ENCODE measurements at places on chromosomes 3 and 15.
A peak's percentile ranks its signal among the peaks of the same experiment; 100 is the strongest.

- no peak for DNase-seq
These were observed 132.1 kb upstream of the TRIM42 start for GRCh38 chr3:140545756-140546155.

GRCh38 chr3:87268646-87269211 is 7.7 kb downstream of the POU1F1 start:
- DNase-seq: no peak

DNA sequence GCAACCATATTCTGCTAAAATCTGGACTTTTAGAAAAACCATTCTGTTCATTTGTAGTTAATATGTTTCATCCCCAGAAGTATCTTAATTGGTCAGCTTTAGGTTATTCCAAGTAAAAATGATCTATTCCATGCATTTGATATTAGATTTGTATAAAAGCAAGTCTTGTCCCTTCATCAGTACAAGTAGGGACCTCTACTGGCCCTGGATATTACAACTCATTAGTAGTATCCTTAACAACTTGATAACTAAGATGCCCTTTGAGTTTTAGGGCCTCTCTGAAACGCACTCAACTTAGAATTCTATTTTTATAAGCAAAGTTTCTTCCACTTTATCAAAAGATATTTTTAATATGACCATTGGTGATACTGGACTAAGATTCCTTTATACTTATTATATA is 25.3 kb upstream of the SELENOT start:
- no peak for DNase-seq

GRCh38 chr15:65189102-65189740 is 4.1 kb upstream of the CLPX start:
- no peak for DNase-seq

GRCh38 chr3:23704298-23704697 is 101.5 kb upstream of the UBE2E1 start:
- no peak for DNase-seq

GRCh38 chr3:75129101-75129500 is 514.6 kb upstream of the CNTN3 start:
- DNase-seq: no peak

- DNase-seq: no peak
These were observed 199.2 kb downstream of the OTOL1 start for GRCh38 chr3:161695811-161696210.

DNA sequence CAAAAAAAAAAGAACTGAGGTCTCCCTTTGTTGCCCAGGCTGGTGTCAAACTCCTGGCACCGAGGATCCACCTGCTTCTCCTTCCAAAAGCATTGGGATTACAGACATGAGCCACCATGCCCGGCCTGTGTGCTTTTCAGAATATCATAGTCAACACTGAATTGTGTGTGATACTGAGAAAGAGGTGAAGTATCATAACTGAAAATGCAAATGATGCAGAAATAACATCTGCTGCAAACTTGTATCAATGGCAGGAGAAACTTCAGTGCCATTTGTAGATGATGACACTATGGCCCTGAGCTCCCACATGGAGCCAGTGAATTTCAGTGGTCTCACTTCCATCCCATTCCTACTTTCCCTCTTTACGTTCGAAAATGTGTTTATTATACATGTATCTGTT is 21.9 kb downstream of the IL12A start:
- DNase-seq: no peak

DNA sequence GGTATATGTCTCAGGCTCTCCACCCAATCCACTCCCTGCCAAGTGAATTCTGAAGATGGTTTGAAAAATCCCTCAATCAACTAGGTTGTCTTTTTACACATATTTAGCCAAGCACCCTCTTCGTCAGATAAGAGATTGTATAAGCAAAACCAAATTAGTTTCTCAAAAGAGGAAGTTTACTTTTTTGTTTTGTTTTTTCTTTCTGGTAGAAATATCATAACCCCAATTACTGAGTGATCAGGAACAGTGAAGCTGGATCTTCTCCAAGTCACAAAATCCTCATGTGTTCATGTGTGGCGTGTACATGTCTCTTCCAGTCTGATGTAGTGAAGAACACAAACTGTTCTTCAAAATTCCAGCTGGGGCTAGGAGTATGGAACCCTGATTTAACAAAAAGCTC is 180.6 kb downstream of the FOXP1 start:
- peak; percentile 59 for DNase-seq

DNA sequence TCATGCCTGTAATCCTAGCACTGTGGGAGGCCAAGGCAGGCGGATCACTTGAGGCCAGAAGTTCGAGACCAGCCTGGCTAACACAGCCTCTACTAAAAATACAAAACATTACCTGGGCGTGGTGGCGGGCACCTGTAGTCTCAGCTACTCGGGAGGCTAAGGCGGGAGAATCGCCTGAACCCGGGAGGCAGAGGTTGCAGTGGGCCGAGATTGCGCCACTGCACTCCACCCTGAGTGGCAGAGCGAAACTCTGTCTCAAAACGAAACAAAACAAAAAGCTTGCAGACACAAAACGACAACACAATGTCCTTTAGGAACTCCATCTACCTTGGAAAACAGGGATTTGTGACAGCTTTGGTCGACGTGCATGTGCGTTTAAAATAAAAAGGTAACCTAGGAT is 716 bp upstream of the KLHL24 start:
- DNase-seq: no peak

DNA sequence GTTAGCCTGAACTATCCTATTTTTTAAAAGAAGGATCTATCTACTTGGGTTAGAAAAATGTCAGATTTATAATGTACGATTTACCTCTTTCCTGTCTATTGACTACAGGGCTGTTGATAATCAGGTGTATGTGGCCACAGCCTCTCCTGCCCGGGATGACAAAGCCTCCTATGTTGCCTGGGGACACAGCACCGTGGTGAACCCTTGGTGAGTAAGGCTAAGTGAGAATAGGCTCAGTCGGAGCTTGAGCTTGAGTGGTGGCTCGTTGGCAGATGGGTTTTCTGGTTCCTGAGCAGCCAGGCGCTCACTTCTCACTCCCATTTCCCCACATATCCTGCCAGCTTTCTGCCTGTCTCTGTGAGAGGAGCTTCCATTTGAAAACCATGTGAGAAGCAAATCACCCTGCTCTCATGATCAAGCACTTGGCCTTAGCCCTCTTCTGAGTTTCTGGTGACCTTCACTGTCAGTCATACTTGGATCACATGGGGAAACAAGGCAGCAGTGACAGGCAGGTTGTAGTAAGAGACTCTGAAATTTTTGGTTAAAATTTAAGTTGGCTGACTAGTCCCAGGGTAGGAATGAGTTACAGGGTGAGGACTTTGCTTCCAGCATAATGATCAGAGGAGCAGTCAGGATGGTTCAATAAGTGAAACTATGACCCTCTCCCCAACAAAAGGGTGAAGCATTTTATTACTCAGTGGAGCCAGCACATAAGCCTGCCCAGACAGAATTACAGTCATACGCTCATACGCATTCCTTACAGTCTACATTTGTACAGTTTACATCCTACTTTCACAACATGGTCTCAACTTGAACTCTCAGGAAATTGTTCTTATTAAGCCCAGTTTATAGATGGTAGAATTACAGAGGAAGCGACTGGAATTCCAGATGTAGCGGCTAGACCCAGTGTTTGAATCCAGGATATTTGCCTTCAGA is 18.0 kb downstream of the NIT2 start:
- DNase-seq: no peak

DNA sequence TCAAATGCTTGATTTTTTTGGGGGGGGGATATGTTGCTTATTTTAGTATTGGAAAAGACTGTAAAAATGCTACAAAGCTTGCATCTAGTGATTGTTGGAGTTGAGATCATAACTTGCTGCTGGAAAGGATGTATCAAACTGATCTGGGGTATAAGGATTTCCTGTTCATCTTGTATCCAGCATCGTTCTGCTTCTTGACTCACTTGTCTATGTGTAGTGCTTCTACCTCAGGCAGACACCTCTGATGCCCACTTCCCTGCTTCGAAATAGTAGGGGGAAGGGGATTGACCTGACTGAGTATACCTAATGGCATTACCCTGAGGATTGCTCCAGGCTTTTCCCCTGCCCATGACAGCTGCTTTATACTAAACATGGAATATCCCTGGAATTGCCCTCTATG is 42.7 kb downstream of the STT3B start:
- DNase-seq: no peak

DNA sequence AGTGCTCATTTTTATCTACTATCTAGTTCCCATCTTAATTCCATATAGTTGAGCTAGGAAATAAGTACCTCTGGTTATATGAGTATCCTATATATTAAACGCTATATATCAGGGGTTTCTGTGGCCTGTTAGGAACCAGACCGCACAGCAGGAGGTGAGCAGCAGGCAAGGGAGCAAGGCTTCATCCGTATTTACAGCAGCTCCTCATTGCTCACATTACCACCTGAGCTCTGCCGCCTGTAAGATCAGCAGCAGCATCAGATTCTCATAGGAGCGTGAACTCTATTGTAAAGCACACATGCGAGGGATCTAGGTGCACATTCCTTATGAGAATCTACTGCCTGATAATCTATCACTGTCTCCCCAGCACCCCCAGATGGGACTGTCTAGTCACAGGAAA is 23.0 kb downstream of the GSK3B start:
- DNase-seq: no peak

DNA sequence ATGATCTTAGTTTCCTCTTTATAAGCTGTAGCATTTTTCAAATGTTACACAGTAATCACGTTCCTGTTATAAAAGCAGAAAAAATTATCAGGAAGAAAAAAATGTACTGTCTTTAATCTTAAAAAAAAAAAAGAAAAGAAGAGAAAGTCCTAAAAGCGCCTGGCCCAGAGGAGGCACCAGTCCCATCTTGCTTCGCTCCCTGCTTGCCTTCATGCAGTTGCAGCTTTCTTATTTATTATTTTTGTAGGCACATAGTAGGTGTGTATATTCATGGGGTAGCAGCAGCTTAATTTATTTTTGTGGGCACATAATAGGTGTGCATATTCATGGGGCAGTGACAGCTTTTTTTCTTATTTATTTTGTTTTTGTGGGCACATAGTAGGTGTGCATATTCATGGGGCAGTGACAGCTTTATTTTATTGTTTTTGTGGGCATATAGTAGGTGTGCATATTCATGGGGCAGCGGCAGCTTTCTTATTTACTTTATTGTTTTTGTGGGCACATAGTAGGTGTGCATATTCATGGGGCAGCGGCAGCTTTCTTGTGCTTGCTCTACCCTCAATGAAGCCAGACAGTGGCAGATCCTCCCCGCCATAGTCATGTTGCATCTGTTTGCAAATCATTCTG is 5.5 kb upstream of the EHD4 start:
- no peak for DNase-seq

- no peak for DNase-seq
These were observed 272.9 kb downstream of the TIGIT start for GRCh38 chr3:114566767-114567166.

DNA sequence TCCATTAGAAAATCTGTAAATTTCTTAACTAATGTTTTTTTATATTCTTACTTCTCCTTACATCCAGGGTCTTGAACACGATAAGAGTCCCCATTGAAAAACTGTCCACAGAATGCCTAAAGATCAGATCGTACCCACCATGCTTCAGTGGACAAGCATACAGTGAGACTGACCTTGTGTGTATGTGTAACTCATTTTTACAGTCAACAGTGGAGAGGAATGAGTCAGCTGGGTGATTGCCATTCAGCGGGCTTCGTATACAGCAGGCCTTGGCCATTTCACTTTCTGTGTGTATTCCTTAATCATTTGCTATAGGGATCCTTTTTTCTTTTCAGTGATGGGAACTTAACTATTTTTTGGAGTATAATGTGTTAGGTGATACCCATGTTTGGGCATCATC is 10.6 kb downstream of the PARP14 start:
- DNase-seq: no peak

GRCh38 chr3:14915636-14916222 is 31.7 kb upstream of the NR2C2 start:
- no peak for DNase-seq

GRCh38 chr3:153084431-153084830 is 77.6 kb upstream of the RAP2B start:
- DNase-seq: no peak

GRCh38 chr3:13570391-13571194 is 21.7 kb downstream of the FBLN2 start:
- DNase-seq: no peak

GRCh38 chr15:80028937-80029336 is 30.5 kb upstream of the ZFAND6 start:
- DNase-seq: no peak

DNA sequence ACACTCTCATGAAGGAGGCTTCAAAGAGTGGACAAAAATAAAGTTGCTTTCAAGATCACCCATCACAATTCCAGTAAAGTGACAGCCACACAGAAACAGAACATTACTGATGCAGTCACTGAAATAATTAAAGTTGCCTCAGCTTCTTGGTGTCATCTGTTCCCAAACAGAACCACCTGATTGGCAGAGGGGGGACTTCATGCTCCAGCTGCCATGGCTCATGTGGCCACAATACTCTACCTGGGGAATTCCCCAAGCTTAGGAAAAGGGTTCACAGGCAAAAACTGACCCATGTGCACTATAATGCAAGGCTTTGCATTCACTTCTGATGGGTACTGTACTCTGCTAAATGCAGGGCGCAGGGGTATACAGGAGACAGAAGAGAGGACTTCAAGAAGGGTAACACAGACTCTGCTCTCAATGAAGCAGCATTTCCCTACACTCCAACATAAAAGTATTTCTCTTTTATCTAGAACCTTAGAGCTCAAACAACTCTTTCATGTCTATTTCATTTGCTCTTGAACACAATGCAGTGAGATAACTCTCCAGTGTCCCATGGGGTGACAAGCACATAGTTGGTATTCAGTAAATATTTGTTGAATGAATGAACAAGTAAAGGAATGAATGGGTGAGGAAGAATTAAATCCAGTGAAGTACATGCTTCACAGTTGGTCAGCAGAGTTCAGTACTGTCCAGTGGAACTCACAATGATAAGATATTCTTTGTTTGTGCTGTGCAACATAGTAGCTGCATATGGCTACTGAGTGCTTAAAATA is 8.6 kb upstream of the CTNNB1 start:
- no peak for DNase-seq

GRCh38 chr3:15499536-15499935 is 22.0 kb downstream of the COLQ start:
- DNase-seq: no peak

DNA sequence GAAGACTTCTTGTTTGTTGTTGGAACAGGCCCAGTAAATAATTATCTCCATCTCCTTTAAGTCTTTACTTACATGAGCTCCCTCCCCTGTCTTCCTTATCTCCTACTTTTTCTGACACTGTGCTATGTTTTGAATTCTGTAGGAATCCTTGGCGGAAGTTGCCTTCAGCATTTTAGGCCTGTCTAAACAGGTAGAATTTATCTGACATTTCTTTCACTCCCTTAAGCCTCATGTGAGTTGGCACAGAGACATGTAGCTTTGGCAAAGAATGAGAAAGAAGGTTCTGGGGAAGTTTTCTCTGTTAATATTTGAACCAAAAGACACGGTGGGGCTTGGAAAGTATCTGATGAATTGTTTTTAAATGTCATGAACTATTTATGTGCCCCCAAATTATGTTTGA is 8.1 kb downstream of the MCTP2 start:
- no peak for DNase-seq

DNA sequence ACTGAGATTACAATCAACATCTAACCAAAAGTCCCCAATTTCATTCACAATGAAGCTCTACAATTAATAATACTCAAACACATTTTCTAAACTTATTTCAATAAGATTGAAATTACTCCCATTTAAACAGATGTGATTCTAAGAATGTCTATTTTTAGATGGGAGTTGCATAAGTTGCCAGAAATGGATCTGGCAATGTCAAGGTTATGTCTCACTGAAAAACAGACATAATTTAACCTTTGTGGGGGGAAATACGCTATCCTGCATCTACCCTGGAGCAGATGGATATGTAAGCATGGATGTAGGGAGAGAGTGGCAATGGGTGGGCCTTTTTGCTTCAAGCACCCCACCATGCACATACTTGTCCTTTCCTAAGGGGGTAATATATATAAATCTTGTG is 6.7 kb upstream of the EIF1B start:
- no peak for DNase-seq

GRCh38 chr3:13516760-13517135 is 32.2 kb upstream of the FBLN2 start:
- no peak for DNase-seq

Data from bone marrow (tissue), 2 donors.